ENCODE measurements at places on chromosomes 13 and 19. TPM values are rescaled to one million over a fixed set of nuclear protein-coding genes. Genes with fewer than 3 reads are reported as not detected.
A peak's percentile ranks its signal among the peaks of the same experiment; 100 is the strongest.

GRCh38 chr19:3121396-3121795 is 14.4 kb upstream of the GNA15 start:
- no peak for DNase-seq

DNA sequence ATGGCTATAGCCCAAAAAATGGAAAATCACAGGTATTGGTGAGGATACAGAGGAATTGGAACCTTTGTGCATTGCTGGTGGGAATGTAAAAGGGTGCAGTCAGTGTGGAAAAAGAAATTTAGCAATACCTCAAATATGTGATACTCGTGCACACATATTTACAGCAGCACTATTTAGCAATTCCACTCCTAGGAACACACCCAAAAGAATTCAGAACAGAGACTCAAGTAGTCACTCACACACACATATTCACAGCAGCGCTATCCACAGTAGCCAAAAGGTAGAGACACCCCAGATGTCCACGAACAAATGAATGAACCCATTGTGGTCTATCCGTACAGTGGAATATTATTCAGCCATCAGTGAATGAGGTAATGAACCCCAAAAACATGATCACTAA is 114.0 kb downstream of the COL4A2 start:
- DNase-seq: no peak

DNA sequence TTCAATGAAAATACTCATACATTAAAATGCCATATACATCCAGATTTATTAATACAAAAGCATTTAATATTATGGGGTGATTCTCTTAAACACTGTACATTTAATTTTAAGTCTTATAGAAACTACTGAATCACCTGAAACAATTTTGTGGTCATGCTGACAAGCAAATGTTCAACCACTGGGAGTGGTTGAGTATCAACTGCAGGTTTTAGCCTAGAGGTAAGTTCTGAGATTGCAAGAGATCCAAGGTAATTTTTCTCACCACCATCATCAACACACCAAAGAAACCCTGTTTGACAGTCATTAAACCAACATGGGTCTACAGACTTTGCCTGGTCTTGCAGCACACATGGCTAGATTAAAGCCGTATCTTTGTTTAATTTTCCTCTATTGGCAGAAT is 196.3 kb downstream of the LHFPL6 start:
- DNase-seq: no peak

GRCh38 chr13:108963846-108964600 is 334.6 kb downstream of the MYO16 start:
- no peak for DNase-seq

DNA sequence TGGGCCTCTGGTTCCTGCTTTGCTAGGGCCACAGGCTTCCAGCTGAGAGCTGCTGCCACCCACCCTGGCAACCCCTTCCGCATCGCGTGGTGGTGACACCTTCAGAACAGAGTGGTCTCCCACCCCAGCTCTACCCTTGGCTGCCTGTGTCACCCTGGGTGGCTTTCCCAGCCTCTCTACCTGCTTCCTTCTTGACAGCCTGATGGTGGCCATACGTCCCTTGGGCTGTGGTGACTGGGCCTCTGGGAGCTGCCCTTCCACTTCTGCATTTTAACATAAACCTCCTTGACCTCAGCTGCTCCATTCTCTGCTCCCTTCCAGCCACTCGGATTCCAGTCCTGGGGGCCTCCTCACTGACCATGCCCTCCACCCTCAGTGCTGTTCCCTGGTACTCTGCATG is 17.0 kb downstream of the PAK4 start:
- DNase-seq: no peak

DNA sequence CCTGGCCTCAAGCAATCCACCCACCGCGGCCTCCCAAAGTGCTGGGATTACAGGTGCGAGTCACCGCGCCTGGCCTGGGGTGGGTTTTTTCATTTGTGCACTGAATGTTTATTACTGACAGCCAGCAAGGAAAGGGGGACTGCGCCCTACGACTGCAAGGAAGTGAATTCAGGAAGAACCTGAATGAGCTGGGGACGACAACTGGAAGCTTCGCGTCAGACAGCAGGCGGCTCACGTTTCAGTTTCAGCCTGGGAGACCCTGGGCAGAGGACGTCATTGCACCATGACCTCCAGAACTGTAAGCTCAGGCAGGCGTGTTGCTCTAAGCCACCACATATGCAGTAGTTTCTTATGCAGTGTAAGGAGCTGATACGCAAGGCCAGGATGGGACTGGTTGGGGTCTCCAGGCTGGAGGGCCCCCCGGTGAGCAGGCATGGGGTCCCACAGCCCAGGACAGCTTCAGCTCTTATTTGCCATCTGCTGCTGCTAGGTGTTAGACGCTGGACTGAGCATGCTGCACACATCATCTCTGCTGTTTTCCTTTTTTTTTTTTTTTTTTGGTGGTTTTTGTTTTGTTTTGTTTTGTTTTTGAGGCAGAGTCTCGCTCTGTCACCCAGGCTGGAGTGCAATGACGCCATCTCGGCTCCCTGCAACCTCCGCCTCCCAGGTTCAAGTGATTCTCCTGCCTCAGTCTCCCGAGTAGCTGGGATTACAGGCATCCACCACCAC is 66.6 kb downstream of the GADD45B start:
- DNase-seq: peak; percentile 28

Gene LYL1
- 5.3 TPM for polyA plus RNA-seq

All from left lung (tissue), 14 donors.